ENCODE measurements at places on chromosomes 6 and 20.

DNA sequence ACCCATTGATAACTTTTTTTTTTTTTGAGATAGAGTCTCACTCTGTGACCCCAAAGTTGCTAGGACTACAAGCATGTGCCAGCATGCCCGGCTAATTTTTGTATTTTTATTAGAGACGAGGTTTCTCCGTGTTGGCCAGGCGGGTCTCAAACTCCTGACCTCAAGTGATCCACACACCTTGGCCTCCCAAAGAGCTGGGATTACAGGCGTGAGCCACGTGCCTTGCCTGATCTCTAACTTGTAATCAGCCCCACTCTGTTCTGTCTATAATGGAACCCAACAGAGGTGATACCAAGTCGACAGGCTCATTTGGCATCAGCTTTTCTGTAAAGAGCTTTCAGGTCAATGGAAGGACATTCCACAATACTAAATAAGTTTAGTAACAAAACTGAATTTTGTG lies 99.4 kb downstream of the HFE start:
- peak; percentile 43 for DNase-seq

DNA sequence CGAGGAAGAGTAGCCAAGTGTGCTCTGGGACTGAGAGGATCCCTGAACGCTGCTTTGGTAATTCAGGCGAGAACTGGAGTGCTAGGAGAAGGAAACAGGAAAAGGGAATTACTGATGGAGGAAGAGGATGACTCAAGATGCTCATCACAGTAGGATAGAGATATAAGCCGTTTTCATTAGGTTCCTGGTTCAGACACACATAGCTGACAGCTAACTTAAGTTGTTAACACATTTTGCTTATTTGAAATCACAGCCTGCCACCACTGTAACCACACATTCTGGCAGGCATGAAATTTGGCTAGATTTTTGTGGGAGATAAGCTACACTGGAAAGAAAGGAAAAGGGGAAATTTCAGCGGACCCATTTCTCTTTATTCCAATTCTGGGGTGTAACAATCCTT lies 138.2 kb upstream of the SLC22A16 start:
- no peak for DNase-seq

DNA sequence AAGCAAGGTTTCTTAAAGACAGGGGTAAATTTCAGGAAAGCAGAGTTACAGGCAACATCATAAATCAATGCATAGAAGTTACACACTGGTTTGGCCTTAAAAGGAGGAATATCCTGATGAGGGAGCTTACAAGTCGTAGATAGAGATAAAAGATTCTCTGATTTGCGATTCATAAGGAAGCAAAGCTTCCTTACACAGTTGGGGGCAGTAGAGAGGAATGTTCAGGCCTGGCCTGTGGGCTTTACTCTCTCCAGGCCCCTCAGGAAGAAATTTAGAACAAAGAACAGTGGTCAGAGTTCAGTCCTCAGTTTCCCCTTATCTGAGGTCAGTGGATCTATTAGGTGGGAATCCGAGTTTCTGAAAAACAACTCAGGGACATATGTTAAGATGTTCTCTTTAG lies 19.3 kb downstream of the HLA-C start:
- no peak for DNase-seq

GRCh38 chr6:167079853-167080297 lies 43.0 kb upstream of the CCR6 start:
- DNase-seq = peak; percentile 32

DNA sequence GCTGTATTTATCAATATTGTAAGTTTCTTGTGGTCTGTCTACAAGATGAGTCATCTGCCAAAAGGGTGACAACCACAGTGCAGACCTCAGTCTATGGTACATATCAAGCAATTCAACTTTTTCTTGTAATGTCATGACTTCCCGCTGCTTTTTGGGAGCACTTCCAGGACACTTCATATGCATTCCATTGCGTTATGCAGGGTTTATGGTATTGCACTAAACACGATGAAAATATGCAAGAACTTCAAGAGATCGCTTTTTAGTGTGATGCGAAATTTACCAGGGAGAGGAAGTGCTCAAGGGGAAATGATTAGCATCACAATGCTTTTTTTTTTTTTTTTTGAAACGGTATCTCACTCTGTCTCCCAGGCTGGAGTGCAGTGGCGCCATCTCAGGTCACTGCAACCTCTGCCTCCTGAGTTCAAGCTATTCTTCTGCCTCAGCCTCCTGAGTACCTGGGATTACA lies 166.5 kb downstream of the TFAP2A start:
- no peak for DNase-seq

DNA sequence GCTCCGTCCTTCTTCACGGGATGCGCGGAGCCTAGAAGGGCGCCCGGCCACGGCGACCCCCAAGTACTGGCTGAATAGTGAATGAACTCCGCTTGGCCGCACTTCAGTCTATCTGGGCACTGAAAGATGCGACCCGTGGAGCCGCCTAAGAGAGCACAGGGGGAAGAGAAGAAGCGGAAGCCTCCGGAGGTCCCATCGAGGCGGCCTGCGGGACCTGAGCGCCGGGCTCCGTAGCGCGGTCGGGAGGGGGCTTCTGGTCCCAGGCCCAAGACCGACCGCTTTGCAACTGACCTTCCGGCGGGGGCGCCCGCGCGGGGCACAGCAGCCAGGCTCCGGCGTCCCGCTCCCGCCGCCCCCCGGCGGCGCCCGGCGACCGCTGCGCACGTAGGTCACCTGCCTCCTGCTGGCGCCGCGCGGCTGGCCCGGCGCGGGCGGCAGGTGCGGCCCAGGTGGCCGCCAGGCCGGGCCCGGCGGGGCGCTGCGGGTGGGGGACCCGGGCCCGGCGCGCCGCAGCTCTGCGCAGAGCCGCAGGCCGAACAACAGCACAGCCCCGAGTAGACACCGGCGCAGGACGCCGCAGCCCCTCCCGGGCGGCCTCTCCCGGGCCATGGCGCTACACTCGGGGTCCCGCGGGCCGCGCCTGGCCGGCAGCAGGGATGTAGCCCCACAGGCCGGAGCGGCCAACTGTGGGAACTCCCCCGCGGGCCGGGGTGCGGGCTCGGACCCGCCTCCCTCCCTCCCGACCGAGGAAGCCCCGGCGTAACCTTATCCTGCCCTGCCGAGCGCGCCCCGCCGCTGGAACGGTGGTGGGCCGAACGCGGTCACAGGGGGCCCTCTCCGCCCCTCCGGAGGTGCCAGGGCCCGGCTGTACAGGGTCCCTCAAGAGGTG lies at the start of gene METTL24:
Gene METTL24, minus strand, starts transcription at position 686 of the 889 bp plus-strand sequence. Its CDS starts 77 bp downstream, at position 609.
- no peak for DNase-seq

GRCh38 chr20:10951216-10951615 lies 277.4 kb upstream of the JAG1 start:
- no peak for DNase-seq

DNA sequence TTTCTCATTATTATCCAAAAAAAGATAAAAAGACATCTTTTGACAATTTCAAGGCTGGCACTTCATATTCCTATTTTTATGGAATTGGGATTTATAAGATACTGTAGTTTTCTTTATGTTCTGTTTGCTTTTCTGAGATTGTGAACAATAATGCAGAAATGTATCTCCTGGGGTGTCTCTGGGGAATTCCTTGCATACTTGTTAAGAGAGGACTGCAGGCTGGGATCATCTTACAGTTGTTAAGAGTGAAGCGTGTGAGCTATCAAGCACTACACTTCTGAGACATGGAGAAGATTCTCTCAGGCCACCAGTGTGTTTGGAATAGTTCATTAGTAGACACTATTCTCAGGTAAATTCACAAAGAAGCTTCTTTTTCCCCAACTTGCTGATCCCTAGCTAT lies 963.3 kb upstream of the GJE1 start:
- DNase-seq = no peak

DNA sequence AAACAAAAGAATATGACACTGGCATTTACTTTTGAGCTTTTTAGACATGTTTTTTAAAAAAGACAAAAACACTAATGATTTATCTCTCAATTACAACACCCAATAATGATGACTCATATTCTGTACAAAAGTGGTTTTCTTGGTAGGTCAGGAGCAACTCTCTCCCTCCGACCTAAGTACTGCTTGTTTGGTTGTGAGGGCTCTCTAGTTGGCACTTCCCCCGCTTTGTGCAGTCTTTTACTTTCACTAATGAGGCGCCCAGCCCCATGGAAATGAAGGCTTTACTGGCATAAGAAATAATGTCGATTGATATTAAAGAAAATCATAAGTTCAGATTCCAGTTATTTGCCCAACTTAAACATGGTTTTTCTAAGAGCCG lies 1.3 kb downstream of the KPNA5 start:
- peak; percentile 58 for DNase-seq

DNA sequence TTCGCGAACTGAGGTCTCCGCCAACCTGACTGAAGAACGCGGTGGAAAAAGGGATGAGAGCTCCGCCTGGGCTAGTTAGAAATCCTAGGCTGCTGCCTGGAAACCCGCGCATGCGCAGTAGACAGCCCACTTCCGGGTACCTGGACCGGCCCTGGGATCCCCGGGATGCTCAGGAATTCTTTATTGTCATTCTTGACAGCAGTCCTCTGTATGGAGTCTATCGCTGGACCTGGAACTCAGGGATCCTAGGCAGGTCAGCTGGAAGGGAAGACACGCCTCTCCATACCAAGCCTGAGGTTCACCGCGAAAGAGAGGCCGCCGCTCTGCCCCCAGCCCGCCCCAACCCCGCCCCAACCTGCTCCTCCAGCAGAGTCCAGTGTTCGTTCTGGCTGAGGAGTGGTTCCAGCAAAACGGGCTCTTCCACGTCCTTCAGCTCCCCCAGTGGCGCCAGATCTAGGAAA lies 1379.2 kb upstream of the DEFB115 start:
- DNase-seq = peak; percentile 53

DNA sequence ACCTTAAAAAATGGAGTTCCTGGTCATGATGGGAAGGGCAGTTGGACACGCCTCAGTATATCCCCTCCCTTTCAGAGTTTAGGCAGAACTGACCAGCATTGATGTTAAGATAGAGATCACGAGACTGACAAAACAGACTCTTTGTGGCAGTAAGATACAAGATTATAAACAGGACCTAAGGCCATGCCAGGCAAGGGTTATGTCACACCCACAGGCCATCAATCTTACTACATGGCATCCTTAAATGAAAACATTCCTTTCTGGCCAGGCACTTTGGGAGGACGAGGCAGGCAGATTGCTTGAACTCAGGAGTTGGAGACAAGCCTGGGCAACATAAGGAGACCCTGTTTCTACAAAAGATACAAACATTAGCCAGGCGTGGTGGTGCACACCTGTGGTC lies 129.3 kb upstream of the MLN start:
- DNase-seq = no peak

- no peak for DNase-seq
Observed at GRCh38 chr6:15658181-15658744, 4.6 kb downstream of the DTNBP1 start.

DNA sequence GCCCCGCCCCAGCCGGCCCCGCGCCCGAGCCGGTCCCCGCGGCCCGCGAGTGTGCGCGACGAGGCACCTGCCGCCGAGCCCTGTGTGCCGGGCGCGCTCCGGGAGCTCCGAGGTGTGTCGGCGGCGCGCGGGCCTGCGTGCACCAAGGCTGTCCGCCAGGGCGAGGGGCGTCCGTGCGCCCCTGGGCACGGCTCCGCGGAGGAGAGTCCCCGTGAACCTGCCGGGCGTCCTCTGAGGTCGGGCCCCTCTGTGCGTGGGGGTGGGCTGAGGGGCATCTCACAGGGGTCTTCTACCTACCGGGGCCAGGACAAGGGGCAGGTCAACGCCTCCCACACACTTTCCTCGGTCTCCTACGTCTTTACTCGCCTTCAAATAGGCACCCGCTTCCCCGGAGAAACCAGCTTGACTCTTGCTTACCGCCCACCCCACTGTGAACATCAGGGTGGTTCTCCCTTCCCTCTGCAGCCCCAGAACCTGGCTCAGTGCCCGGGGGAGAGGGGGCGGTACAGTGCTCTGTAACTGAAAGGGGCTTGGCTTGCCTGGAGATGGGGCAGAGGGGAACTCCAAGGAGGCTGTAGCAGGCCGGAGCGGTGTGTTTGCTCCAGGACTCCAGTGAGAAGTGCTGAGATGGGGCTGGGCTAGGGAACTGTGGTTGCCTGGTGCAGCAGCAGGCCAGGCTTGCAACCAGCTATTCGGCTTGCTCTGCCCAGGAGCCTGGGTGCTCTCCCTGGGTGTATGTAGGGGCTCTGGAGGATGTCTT lies at the start of gene SAMD10:
Gene SAMD10, minus strand, starts transcription at position 86 of the 760 bp plus-strand sequence. CDS start 175 bp downstream, outside the sequence.
- DNase-seq = peak; percentile 95
